Airway epithelial cell (primary cell): ENCODE measurements at places on chromosomes 16 and 17. TPM values are rescaled to one million over a fixed set of nuclear protein-coding genes. Genes with fewer than 3 reads are reported as not detected.

The FTO gene
- total RNA-seq: 57.7 and 61.7 TPM in 2 replicates

The ZPBP2 gene
- total RNA-seq: 0.05 TPM in 1 of 2 replicates, not detected in the other

The CES5A gene
- total RNA-seq: not detected in 2 replicates

The CEP112 gene
- 2.4 and 3.6 TPM in 2 replicates for total RNA-seq

The CES4A gene
- 0.65 and 2.5 TPM in 2 replicates for total RNA-seq

The SLC5A10 gene
- total RNA-seq: 0.05 TPM in 1 of 2 replicates, not detected in the other

The KRT27 gene
- total RNA-seq: not detected in 2 replicates

The CDH16 gene
- 1.6 and 3.0 TPM in 2 replicates for total RNA-seq

The ITGA2B gene
- total RNA-seq: 0.07 TPM in 1 of 2 replicates, not detected in the other

The RAB11FIP4 gene
- 13.2 and 15.6 TPM in 2 replicates for total RNA-seq

The CDYL2 gene
- total RNA-seq: 1.1 and 2.6 TPM in 2 replicates

The PLD6 gene
- 0.88 and 2.8 TPM in 2 replicates for total RNA-seq

The JPT1 gene
- 434 and 467 TPM in 2 replicates for total RNA-seq

The LDHD gene
- total RNA-seq: 0.14 and 0.56 TPM in 2 replicates

The KRTAP4-16 gene
- not detected in 2 replicates for total RNA-seq

The C16orf92 gene
- total RNA-seq: not detected in 2 replicates

The OTOA gene
- not detected in 2 replicates for total RNA-seq

The CNTROB gene
- 17.9 and 20.2 TPM in 2 replicates for total RNA-seq

The SYNGR3 gene
- total RNA-seq: 2.1 and 5.4 TPM in 2 replicates

The CCDC154 gene
- not detected in 2 replicates for total RNA-seq

The PYDC1 gene
- total RNA-seq: not detected in 2 replicates

The SHCBP1 gene
- total RNA-seq: 13.3 and 14.8 TPM in 2 replicates

The PRSS8 gene
- 80.0 and 81.1 TPM in 2 replicates for total RNA-seq

The NPTX1 gene
- total RNA-seq: not detected in 2 replicates

The METRN gene
- 132 and 150 TPM in 2 replicates for total RNA-seq

The EPOP gene
- total RNA-seq: 4.3 and 7.1 TPM in 2 replicates

The NKD1 gene
- total RNA-seq: 0.07 and 0.19 TPM in 2 replicates

The CBFA2T3 gene
- 0.09 and 0.63 TPM in 2 replicates for total RNA-seq

The HLF gene
- 0.28 TPM in 1 of 2 replicates, not detected in the other for total RNA-seq

The SPIRE2 gene
- total RNA-seq: 1.1 and 1.2 TPM in 2 replicates

The NFE2L1 gene
- 61.2 and 84.7 TPM in 2 replicates for total RNA-seq

The TP53TG3 gene
- total RNA-seq: not detected in 2 replicates

The MAF gene
- 16.7 and 18.7 TPM in 2 replicates for total RNA-seq

The C1QL1 gene
- 0.42 and 0.71 TPM in 2 replicates for total RNA-seq

The IKZF3 gene
- total RNA-seq: 0.21 TPM in 1 of 2 replicates, not detected in the other

The MYOCD gene
- total RNA-seq: under 0.01 and 0.07 TPM in 2 replicates

The GPR139 gene
- total RNA-seq: not detected in 2 replicates

The CCDC200 gene
- not detected in 2 replicates for total RNA-seq

The KRT9 gene
- total RNA-seq: 0.78 and 1.0 TPM in 2 replicates

The JUP gene
- 967 and 1,681 TPM in 2 replicates for total RNA-seq

The PERCC1 gene
- total RNA-seq: not detected in 2 replicates

The TLCD3A gene
- total RNA-seq: 31.1 and 37.1 TPM in 2 replicates

The TPSB2 gene
- not detected in 2 replicates for total RNA-seq

The DNAI2 gene
- total RNA-seq: not detected in 2 replicates

The DLX3 gene
- total RNA-seq: 0.46 and 0.99 TPM in 2 replicates

The EXOC3L1 gene
- total RNA-seq: 0.99 TPM in 1 of 2 replicates, not detected in the other

The FBXL16 gene
- total RNA-seq: 1.7 and 1.8 TPM in 2 replicates

The NOTUM gene
- not detected in 2 replicates for total RNA-seq

The SLC47A1 gene
- total RNA-seq: 0.99 and 2.9 TPM in 2 replicates

The SMYD4 gene
- total RNA-seq: 5.3 and 6.6 TPM in 2 replicates

The TMEM92 gene
- total RNA-seq: 5.6 and 7.5 TPM in 2 replicates

The CCL22 gene
- 0.35 TPM in 1 of 2 replicates, not detected in the other for total RNA-seq

The TM4SF5 gene
- not detected in 2 replicates for total RNA-seq
